Stimulated activated CD8-positive, alpha-beta memory T cell treated with anti-CD3 and anti-CD28 coated beads, Interleukin-15, amount 100 ng/mL, for 24 hours (primary cell): ENCODE measurements at places on chromosomes 12 and 14.

GRCh38 chr14:26286081-26286912, 311.5 kb downstream of the NOVA1 start:
- no peak for DNase-seq

DNA sequence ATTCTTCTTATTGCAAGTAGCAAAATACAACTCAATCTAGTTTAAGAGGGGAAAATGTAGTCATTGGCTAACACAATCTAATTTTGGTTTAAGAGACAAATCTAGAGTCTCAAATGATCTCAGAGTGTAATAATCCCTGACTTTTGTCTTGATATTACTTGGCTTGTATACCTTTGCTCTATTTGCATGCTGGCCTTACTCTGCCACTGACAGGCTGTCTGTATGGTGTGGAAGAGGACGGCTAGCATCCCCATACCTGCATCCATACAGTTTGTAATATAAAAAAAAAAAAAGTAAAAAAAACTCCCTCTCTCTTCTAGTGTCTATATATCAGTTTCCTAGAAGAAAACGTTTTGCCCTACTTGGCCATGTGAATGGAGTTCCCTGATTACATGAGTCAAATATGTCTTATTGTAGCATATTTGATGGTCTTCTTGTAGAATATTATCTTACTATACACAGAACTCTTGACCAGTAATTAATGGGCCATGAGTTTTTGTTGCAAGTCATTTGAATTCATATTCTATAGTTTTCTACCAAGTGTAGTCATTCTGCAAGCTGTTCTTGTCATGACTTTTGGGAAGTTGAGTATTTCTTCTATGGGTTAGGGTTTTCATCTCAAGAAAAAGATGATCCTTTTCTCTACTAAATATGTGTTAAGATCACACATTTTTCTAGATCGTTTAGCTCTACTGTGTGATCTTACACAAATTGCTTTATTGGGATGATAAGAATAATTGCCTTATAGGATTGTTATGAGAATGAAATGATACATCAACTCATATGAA, 8.2 kb downstream of the HIF1A start:
- no peak for DNase-seq

DNA sequence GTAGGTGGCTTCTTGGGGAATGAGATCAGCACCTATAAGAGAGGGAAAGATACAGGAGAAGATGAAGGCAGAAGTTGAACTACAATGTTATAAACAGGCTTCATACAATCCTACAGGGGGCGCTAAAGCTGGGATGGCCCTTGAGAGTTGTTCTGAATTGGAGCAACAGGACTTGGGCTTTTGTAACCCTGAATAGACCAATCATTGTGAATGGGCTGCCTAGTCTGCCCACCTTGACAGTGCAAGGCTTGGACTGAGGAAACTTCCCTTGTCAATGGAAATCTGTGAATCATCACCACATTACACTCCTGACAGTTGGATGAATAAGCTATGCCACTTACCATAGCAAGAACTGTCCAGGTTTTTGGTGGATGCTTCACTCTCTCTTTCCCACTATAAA, 306.1 kb downstream of the KCNC2 start:
- no peak for DNase-seq

DNA sequence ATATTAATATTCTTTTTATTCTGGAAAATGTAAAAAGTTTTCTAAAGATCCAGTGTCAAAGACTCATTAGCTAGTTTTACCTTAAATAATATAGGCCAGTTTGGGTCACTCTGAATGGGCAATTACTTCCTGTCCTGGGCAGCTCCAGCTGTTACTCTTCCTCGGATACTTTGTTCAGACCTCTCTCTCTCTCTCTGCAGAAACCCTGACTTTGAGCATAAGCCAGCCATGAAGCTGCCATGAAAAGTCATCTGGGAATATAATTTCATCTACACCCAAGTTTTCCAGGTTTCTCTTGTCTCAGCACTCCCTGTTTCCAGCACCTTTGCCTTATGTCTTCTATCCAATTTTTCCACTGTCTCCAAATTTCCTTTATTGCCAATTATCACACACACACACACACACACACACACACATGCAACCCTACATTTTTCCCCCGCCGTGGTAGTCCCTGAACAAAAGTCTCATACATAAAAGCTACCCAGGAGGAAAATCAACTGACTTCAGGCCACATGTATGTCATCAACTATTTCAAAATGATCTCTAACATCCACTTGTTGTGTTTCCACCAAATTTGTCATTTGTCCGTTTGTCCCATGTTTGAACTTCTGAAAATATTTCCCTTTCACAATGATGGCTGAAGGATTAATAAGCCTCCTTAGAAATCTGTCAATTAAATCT, 318.1 kb downstream of the SSPN start:
- DNase-seq, result no peak

DNA sequence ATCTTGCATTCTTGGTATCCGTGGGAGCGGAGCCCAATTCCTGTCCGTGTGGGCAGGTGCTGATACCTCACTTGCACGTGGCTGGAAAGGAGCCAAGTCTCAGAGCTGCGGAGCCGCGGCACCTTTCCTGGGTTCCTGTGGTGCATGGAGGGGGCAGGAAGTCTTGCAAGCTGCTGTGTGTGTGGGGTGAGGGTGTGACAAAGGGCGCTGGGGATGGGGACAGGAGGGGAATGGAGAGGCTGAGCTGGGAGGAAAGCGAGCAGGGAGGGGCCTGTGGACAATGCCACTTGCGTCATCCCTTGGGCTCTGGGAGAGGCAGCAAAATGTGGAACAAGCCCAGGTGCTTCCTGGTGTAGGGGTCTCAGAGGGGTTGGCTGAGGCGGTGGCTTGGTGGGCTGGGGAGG, 86.7 kb downstream of the CALM1 start:
- no peak for DNase-seq

DNA sequence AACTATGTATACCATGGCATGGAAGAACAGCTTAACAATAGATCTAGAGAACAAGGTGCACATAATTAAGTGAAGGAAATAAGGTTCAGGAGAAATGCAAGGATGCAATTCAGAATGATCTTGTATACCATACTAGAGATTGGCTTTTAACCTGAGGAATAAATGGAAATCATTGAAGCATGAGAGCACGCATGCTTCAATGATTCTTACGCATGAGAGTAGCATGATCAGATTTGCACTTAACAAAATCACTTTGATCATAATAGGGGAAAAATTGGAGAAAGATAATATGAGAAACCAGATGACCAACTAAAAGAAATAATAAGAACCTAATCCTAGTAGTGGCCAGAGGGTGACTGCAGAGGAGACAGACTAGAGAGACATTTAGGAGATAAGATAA, 133.3 kb upstream of the FSCB start:
- DNase-seq, result no peak

DNA sequence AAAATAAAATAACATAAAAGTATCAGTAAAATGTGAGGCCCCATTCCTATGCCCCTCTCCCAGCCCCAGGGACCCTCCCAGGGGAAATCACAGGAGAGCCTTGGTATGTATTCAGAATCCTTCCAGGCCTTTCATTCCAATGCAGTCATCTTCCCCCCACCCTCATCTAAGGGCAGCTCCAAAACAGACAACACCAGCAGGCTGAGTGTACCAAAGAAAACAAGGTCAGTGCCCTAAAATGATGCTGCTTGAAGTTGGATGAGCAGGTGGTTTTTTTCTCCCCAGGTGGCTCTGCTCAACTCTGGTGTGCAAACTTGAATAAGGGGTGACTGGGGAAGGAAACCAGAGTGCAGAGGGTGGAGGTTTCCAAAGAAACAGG, 56.2 kb downstream of the TSPAN9 start:
- DNase-seq, result no peak

- no peak for DNase-seq
Observed at GRCh38 chr12:106428384-106428783, 70.8 kb downstream of the POLR3B start.

- DNase-seq, result no peak
Observed at GRCh38 chr14:29453045-29453444, 474.6 kb downstream of the PRKD1 start.

GRCh38 chr12:41972598-41972997, 172.1 kb downstream of the GXYLT1 start:
- no peak for DNase-seq

- no peak for DNase-seq
Observed at GRCh38 chr14:22536853-22537338, 52.1 kb downstream of the DAD1 start.

DNA sequence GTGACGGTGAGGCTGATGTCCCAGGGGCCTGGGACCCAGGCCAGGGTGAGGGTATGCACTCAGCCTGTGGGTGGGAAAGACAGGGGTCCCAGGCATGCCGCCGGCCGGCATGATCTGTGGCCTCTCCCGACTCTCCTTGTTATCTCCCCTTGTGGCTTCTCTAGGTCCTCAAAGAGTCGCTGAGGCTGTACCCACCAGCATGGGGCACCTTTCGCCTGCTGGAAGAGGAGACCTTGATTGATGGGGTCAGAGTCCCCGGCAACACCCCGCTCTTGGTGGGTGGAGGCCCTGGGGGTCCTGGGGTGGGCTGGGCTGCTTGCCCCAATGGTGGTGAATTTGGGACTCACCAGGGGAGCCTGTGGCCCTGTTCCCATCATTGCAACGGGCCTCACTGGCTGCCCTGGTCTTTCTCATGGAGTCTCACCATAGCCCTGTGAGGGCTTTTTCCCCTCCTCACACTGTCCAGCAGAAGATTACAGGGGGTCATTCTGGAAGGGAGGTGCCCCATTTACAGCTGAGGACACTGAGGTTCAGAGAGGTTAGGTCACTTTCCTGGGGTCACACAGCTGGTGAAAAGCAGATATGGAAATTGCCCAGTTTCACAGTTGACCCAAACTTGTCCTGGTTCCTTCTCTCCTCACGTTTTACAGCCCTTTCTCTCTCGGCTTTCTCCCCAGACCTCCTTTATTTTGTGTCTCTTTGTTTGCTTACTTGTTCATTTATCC, 37.9 kb downstream of the CYP46A1 start:
- no peak for DNase-seq

GRCh38 chr14:50469982-50470381, 62.4 kb downstream of the MAP4K5 start:
- DNase-seq, result no peak

- DNase-seq, result no peak
Observed at GRCh38 chr14:34237677-34238076, 224.4 kb downstream of the SPTSSA start.

- DNase-seq, result no peak
Observed at GRCh38 chr12:106885026-106885425, 70.7 kb upstream of the TMEM263 start.

DNA sequence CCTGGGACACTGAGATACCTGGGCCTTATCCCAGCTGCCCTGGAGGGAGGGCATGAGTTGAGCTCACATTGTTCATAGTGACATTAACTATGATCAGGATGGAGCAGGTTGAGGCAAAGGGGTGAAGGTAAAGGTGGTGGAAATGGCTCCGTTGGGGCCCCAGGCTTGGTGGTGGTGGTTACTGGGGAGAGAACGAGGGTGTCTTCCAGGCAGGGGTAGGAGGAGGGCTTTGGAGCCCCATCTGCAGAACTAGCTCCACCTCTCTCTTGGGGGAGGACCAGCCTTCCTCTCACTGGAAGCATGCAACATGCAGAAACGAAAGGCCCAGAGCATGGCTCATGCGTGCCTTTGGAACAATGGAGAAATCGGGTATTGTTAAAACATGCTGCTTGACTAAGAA, 217.0 kb downstream of the SLC41A2 start:
- no peak for DNase-seq

DNA sequence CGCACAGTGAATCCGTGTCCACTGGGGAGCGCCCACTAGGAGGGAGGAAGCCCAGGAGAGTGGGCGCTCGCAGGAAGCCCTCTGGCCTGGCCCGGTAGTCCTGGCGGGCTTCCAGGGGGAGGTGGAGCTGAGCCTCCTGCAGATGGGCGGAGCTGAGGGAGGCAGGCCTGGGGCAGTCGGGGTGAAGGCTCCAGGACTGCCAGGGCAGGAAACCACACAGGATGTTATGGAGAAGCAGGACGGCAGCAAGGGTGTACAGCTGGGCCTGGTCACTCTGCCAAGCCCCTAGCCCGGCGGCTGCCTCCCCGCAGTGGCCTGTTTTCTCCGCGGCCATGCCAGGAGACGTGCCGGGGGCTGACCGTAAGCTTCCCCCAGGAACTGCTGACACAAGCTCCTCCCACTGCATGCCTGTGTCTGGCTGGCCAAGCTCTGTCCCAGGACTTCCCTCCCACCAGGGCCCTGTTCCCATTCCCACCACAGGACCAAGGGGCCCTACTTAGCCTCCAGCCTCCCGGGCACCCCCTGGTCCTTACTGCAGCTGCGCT, 143.4 kb upstream of the C14orf180 start:
- DNase-seq, result no peak

DNA sequence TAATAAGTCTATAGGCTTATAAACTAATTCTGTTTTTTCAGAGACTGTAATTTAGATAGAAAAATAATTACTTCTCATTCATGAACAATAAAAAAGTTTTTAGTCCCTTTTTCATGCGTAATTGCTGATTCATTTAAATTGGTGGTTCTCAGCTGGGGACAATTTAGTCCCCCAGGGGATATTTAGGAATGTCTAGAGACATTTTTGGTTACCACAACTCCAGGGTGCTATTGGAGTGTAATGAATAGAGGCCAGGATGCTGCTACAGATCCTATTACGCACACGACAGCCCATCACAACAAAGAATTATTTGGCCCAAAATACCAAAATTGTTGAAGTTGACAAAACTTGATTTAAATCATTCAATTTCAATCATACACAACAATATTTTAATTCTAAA, 22.8 kb upstream of the VCPKMT start:
- no peak for DNase-seq

- no peak for DNase-seq
Observed at GRCh38 chr14:93958567-93959238, 17.7 kb downstream of the ASB2 start.

- no peak for DNase-seq
Observed at GRCh38 chr14:57979376-57980048, 113.6 kb upstream of the SLC35F4 start.

GRCh38 chr14:70955543-70956480, 48.6 kb downstream of the PCNX1 start:
- DNase-seq, result no peak

- no peak for DNase-seq
Observed at GRCh38 chr14:74302152-74302628, 544 bp downstream of the ABCD4 start.

DNA sequence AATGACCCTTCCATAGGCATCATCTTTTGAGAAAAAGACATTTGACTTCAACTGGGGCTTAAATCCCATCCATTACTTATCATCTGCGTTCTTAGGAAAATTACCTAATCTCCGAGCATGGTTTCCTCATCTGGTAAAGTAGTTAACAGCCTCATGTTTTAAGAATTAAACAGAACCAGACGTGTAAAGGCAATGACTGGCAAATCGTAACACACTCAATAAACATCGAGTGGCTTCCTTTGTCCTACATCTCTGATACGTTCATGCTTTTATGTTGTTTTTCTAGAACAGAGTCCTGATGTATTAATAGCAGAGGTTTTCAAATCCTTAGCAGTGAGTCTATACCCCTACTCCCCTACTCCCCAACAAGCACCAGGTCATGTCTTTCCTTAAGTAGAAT, 189.7 kb upstream of the RGS6 start:
- DNase-seq, result no peak

DNA sequence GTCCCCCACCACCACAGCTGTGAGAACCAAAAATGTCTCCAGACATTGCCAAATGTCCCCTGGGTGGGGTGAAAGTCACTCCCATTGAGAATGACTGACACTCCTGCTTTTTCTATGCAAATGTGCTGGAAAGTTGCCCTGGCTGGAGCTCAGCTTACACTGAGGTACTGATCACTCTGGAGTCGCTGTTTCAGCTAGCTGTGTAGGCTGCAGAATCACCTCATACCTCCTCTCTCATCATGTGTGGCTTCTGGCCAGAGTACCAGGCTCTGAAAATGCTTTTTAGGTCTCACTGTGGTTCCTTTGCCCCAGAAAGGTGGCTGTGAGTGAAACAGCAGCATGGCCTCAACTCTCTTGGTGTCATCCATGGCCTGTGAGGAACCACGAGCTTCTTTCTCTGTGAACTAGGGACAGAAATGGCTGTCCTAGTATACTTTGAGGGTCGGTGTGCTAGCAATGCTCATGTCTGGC, 414.4 kb downstream of the DPF3 start:
- DNase-seq, result no peak
